ENCODE measurements at places on chromosomes 4 and X.

- no peak for DNase-seq
Observed at GRCh38 chr4:138821331-138821730, 194.2 kb upstream of the NOCT start.

DNA sequence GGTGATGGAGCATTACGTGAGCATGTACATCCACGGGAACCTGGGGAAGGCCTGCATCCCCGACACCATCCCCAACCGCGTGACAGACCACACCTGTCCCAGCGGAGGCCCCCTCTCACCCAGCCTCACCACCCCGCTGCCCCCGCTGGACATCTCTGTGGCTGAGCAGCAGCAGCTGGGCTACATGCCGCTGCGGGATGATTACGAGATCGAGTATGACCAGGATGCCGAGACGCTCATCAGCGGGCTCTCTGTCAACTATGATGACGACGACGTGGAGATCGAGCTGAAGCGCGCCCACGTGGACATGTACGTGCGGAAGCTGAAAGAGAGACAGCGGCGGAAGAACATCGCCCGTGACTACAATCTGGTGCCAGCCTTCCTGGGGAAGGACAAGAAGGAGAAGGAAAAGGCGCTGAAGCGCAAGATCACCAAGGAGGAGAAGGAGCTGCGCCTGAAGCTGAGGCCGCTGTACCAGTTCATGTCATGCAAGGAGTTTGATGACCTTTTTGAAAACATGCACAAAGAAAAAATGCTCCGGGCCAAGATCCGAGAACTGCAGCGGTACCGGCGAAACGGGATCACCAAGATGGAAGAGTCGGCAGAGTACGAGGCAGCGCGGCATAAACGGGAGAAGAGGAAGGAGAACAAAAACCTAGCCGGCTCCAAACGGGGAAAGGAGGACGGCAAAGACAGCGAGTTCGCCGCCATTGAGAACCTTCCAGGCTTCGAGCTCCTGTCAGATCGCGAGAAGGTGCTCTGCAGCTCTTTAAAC, 11.1 kb downstream of the TADA2B start:
- DNase-seq: no peak

- DNase-seq: no peak
Observed at GRCh38 chrX:57286507-57287251, at the start of gene FAAH2. FAAH2 (plus strand) TSS chrX:57286706; CDS start chrX:57286826, 120 bp downstream.

GRCh38 chr4:101762534-101762933, 28.0 kb upstream of the BANK1 start:
- DNase-seq: no peak
